Activated CD4-positive, alpha-beta T cell treated with anti-CD3 and anti-CD28 coated beads, Interleukin-2, amount 50 U/mL, for 24 hours (primary cell): ENCODE measurements at places on chromosomes 11 and 22.

DNA sequence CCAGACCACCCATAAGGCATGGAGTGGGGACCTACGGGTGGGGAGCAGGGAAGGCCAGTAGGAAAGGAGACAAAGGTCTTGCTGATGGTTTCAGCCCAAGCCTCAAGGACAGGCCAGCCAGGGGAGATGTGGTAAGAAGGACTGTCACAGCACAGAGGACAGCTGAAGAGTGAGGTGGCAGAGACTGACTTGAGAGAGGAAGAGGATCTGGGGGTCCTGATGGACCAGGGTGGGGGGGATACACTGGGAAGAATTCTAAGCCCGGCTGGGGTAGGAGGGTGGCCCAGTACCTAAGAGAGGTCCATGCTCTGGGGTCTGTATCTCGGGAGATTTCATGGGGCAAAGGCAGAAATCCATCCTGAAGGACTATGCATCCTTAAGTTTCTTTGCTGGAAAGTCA lies 66.1 kb upstream of the THY1 start:
- DNase-seq, result no peak

GRCh38 chr11:86696451-86696850 lies 24.0 kb upstream of the ME3 start:
- no peak for DNase-seq

- no peak for DNase-seq
Measured at GRCh38 chr11:94705891-94706615, 62.1 kb upstream of the AMOTL1 start.

- no peak for DNase-seq
Measured at GRCh38 chr11:60910711-60911380, 3.1 kb upstream of the TMEM109 start.

DNA sequence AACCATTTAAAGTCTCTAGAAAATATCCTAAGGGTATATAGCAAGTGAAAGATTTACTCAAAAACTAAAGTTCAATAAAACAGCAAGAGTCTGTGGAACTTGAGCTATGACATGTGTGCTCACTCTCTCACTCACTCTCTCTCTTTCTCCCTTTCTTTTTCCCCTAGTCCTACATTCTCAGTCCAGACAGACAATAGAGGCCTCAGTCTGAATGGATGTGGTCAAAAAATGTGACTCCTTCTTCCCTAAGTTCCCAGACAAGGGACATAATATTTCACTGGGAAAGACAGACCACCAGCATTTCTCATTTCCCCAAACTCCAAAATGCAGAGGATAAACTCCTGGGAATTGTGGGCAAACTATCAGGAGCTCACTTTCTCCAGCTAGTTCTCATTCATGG lies 17.6 kb upstream of the APLNR start:
- DNase-seq, result no peak

DNA sequence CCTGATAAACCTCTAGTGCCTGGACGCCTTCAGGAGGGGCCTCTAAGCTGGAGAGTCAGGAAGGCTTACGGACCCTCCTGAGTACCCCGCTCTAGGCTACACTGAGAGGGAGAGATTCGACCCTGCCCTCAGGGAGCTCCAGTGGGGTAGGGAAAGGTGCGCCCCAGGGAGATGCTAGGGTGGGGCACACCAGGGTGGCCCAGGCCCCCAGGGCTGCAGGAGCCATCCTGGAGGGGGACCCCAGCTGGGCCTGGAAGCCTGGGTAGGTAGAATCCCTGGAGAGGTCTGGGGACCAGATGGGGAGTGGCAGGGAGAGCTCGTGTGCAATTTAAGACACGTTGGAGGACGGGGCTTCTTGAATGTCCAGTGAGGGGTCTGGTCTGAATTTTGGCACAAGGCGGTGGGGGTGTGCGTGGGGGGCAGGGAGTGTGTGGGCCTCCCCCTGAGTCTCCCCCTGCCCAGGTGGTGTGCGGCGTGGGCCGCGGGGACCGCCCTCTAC lies 4.7 kb downstream of the CARNS1 start:
- DNase-seq, result no peak

DNA sequence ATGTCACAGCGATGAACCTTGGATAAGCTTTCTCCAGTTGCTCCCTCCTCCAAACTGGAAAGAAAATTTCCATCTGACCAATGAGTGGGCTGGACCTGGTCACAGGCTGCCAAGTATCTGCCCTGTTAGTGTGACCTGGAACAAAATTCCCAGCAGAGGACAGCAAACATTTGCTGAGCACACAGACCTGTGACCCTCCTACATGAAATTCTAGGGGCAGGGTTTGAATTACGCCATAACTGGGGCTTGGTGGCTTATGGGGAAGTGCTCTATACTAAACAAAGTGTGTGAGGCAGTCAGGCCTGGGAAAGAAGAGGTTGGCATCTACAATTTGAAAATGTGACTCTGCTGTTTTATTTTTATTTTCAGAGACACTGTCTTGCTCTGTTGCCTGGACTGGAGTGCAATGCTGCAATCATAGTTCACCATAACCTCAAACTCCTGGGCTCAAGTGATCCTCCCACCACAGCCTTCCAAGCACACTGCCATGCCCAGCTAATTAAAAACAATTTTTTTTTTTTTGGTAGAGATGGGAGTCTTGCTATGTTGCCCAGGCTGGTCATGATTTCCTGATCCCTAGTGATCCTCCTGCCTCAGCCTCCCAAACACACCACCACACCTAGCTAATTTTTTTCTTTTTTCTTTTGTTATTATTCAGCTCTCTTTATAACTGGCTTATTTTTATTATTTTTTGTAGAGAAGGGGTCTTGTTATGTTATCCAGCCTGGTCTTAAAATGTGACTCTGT lies 13.6 kb upstream of the XBP1 start:
- no peak for DNase-seq

GRCh38 chr11:31786996-31787685 lies 24.0 kb downstream of the PAX6 start:
- DNase-seq, result no peak

GRCh38 chr11:133810766-133811165 lies 34.5 kb downstream of the SPATA19 start:
- DNase-seq, result no peak

- no peak for DNase-seq
Measured at GRCh38 chr11:1230121-1230455, 7.2 kb downstream of the MUC5B start.

DNA sequence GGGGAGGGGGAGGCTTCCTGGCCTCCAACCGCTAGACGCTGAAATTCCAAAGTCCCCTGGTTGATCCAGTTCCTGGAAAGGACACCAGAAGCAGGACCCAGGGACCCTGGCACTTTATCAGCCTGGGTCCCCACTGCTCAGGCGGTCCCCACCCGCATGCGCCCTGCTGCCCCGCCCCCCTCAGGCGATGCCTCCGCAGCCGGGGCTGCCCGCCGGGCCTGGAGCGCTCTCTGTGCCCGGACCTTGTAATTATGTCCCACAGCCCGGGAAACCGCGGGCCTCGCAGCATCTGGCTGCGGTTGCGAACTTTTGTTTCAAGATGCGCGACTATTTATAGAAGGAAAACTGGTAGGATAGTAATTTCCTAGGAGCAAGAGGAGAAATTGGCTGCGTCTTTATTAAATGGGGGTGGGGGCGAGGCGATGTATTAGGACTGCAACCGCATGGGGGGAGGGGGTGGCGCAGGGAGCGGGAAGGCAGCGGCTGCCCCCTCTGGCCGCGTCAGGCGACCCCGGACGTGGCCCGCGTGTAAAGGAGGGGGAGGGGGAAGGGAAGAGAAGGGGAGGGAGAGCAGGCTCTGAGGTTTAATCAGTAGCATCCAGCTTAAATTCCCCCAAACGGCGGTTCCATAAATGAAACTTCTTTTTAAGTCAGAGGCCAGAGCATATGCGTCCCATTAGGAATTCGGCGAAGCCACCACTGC lies 6.1 kb downstream of the WNT7B start:
- DNase-seq, result no peak

GRCh38 chr11:62707277-62707861 lies at the start of the genes BSCL2 and GNG3:
Gene BSCL2, minus strand, starts transcription at chr11:62707424. Its CDS starts 229 bp downstream, at chr11:62707195.
Gene GNG3, plus strand, starts transcription at chr11:62707676. Its CDS starts 620 bp downstream, at chr11:62708296.
- no peak for DNase-seq

DNA sequence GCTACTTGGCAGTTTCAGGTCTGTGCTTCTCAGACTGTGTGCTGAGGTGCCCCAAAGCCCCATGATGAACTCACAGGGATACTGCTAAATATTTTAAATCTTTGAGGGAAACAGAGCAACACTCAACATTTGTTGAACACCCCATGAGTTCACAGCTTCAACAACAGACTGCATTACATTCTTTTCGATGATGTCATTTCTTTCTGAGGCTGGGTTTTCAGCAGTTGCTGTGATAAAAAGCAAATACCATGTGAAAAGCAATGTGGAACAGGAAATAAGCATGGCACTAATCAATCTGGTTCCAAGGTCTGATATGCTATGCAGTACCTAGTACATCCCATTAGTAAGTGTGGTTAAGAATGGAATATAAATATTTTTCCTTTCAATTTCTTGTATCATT lies 82.7 kb downstream of the RPL27A start:
- no peak for DNase-seq

GRCh38 chr11:71999362-71999761 lies 653 bp downstream of the IL18BP start:
- DNase-seq, result no peak

DNA sequence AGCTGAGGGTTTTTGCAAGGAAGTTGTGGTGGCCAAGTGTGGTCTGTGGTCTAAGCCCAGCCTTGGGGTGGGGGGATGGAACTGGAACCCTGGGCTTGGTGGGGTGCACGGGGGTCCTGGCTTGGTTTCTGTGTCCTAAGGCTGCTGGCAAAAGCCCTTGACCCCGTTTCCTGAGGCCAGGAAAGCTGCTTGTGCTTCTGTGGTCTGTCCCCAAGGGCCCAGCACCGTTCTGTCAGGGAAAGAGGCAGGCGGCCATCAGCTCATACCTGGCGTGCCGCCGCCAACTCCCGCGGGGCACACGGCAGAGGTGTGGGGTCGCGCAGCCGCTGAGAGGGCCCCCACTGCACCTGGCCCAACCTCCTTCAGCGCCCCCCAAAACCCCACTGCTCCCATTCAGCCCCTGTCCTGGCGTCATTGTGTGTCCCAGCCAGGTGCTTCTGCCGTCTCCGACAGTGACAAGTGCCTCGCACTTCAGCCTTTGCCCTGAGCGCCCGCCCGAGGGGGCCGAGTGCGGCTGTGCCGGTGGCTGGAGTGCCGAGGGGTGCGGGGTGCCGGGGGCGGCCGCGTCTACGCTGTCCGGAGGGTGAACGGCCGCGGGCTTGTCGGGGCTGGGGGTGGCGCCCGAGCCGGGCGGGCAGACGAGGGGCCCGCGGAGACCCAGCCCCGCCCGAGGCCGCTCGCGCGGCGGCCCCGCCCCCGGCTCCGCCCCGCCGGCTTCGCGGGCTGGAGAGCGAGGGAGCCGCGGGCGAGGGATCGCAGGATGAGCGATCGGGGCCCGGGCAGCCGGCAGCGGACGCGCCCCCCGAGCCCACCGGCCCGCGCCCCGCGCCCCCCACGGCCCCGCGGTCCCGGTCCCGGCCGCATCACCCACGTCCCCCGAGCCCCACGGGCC lies at the start of gene CNIH2:
TSS of gene CNIH2 (plus strand) at position 705 of the 892 bp plus-strand sequence. CDS start 282 bp downstream, outside the sequence.
- DNase-seq, result no peak

DNA sequence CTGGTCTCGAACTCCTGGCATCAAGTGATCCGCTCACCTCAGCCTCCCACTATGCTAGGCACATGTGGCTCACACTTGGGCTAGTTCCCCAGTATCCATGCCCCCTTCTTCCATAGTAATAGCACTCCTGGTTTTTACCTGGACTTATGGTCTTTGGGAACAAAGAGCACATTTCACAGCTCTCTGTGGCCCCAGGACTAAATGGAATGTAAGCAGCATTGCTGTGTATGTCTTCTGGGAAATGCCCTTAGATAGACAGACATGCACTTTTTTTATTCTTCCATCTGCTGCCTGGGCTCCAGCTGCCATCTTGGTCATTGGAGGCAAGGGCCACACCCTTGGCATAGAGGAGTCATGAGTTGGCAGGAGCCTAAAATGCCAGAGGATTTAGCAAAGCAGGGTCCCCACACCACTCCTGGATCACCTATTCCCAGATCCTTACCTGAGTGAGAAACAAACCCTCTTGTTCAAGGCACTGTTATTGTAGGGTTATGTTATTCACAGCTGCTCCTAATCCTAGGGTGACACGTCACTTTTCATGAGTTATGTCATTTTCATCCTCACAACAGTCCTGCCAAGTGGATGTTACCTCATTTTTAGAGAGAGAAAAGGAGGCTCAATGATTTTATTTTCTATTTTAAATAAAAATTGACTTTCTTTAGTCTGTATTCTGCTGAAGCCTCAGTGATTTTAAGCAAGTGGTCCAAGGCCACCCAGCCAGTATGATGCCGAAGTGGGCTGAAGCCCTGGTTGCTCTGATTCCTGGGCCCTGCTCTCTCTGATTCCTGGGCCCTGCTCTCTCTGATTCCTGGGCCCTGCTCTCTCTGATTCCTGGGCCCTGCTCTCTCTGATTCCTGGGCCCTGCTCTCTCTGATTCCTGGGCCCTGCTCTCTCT lies 15.7 kb upstream of the GDPD5 start:
- no peak for DNase-seq

GRCh38 chr11:6656584-6656915 lies 941 bp upstream of the DCHS1 start:
- DNase-seq, result no peak

GRCh38 chr11:2447951-2448650 lies 3.3 kb downstream of the KCNQ1 start:
- no peak for DNase-seq

DNA sequence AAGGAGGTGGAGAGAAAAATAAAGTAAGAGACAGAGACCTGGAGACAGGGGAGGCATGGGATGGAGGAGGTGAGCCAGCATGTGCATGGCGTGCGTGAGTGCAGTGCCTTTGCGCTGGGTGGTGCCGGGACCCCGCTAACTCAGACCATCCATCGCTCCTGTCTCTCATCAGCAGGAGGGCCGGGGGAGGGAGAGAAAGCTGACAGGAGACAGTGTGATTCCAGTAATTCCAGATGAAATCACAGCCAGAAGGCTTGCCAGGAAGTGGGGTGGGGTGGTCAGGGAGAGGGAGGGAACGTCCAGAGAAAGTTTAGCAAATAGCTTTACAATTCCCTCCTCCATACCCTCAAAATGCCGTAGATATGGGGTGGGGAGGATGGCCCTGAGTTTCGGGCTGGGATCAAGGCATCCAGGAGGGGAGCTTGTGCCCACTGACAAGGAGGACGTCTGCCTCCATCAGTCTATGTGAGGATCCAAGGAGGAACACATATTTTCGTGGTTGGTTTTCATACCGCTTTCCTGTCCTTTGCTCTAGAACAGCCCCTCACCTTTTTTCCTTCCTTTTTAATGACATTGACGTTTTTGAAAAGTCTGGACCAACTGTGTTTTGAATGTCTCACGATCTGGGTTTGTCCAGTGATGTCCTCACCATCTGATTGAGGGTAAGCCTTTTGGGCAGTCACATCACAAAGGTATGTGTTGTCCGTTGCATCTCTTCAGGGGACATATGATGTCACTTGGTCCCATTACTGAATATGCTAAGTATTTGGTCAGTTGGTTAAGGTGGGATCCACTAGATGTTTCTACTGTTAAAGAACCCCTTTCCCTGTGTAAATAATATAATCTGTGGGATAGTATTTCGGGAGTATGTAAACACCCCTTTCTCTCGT lies 567.3 kb downstream of the MIAT start:
- DNase-seq, result no peak
